NB4 (cell line): ENCODE measurements at places on chromosomes 3 and 15.
A peak's percentile ranks its signal among the peaks of the same experiment; 100 is the strongest.

- no peak for DNase-seq
These were observed 666.7 kb upstream of the CADM2 start for GRCh38 chr3:84292128-84292527.

DNA sequence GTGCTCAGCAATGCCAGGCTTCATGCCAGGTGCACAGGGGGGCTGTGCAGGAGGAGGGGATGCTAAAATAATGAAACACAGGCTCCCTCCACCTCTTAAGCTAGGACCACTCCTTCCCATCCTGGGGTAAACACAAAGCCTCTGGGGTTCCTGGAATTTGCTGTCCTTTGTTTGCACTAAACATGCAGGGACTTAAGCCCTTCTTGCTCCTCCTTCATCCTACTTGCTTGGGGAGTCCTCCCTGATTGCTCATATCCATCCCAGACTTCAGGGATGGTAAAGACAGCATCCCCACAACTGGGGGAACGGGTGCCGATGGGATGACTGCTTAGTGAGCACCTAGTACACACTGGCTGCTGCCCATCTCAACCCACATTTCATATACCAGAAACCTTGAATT is 5.1 kb downstream of the LINGO1 start:
- no peak for DNase-seq

DNA sequence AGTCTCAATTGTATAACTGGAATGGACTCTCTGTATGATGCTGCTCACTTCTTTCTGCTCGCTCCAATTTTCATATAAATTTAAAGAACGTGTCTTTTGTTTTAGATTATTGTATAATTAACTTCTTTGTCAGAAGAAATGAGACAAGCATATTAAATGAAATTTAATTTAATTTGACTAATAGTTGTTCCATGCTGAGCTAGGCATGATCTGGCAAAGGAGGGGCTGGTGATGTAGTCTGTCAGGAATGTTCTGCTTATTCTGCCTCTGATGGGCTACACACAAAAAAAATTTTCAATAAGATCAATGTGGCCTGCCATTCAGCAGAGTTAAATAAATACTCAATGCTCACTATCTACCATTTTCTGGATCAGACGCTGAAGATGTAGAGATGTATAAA is 208.4 kb upstream of the CD96 start:
- no peak for DNase-seq

DNA sequence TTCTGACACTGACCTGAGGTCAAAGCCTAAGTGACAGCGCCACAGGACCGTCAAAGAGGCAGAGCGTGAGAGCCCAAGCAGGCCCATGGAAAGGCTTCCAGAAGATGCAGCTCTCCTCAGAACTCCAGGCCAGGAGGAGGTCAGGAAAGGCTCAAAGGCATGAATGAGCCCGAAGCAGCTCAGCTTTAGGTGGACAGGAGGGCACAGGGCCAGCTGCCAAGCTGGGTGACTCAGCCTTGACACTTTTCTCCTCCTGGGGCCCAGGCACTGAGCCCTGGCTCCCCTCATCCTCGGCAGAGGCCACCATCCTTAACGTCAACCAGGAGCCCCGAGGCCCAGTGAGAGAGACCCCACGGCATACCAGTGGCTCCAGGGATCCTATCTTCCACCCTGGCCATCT is 62.9 kb downstream of the ADCY5 start:
- DNase-seq: no peak

DNA sequence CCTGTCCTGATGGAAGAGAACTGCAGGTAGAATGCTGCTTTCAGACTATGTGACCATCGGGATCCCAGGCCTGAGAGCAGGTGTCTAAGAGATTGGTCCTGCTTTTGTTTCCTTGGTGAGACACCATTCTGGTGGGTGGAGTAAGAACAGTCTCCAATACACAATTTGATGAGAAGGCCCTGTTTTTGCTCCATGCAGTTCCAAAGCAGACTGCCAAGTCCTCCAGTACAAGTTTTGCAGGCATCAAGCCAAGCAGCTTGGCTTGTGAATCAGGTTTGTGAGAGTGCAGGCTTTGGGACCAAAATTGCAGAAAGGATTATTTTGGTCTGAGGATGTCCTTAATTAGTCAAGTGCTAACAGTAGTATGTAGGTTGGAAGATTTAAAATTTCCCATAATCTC is 381.6 kb downstream of the FOXP1 start:
- no peak for DNase-seq

DNA sequence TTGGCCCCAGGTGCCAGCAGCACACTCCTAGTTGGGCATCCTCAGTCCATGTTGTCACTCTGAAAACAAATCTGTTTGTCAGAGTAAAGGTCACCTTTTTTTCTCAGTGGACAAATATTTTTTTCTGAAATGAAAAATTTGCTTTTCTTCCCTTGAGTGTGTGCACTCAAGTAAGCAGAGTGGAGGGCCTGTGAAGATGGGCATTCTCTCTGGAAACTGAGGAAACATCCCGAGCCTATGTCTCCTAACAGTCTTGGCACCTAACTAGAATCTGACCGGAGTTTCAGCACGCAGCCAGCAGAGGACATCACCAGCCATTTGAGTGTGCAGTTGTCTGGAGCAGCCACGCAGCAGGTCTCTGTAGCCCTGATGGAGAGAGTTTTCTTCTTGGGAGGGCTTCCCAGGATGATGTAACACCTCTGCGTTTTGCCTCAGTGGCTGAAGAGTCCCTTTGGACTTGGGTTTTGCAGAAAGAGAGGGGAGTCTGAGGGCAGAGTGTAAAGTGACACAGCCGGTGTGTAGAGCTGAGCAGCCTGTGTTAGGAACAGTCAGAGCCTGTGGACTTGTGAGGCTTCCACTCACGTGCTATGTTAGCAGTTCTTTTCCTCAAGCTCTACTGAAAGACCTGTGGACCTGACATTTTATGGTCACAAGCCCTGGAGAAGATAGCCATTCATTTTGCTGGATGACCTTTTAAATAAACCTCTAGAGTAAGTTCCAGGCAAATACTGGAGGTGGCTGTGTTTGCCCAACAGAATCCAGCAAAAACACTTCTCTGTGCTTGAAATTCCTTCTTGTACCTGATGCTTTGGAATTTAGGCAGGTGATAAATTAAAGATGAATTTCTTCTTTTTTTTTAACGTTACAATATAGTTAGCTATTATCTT is 51.6 kb downstream of the ABHD2 start:
- peak; percentile 37 for DNase-seq

DNA sequence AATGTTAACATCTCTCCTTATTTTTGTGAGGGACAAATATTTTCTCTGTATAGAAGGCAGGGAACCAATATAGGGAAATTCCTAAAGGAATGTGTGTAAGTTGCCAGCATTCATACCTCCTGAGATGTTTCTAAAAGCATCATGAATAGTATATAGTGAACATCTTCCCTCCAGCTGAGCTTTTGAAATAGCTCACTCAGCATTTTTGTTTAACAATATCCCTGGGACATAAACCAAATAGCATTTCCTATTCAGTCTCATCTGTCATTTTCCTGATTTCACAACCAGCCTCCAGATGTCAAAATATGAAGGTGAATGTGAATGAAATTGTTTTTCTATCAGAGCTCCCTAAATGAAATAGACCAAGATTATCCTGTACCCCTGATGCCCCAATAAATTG is 137.2 kb downstream of the PPM1L start:
- no peak for DNase-seq

DNA sequence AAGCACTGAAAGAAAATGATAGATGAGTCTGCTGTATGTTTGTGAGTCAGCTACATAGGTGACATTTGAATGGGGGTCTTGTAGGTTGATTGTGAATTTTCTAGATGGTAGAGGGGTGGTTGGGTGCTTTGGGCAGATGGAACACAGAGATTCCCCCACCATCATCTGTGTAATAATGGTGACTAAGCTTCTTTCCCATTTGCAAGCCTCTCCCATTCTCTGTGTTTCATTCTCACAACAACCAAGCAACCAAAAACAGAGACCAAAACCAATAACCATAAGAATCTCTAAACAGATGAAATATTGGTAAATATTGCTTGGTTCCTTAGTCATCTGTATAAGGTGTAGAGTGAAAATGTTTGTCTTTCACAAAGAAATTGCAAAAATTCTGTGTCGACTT is 17.8 kb upstream of the UTS2B start:
- DNase-seq: no peak

DNA sequence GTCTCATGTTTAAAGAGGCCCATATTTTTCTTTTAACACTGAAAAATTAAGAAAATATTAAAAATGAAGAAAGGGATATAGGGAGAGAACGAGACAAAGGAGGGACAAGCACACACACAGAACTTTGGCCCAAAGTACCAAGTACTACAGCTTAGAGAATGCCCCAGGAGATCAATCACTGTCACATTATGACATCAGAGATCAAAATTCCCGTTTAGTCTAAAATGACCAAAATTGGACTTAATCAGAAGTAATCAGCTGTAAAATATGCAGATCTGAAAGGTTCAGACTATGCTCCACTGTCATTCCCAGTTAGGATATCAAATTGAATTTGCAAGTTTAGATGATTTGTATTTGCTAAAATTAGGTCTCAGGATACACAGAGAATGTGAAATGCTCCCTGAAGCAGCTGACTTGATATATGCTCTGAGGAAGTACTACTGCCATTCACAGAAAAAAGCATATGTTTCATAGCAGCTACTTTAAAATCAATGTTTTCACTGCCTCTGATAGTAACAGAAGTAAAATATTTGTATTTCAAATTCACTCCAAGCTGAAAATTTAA is 123.0 kb downstream of the PEAK1 start:
- DNase-seq: no peak
